ENCODE measurements at places on chromosomes 1 and 21. TPM values are rescaled to one million over a fixed set of nuclear protein-coding genes. Genes with fewer than 3 reads are reported as not detected.

DNA sequence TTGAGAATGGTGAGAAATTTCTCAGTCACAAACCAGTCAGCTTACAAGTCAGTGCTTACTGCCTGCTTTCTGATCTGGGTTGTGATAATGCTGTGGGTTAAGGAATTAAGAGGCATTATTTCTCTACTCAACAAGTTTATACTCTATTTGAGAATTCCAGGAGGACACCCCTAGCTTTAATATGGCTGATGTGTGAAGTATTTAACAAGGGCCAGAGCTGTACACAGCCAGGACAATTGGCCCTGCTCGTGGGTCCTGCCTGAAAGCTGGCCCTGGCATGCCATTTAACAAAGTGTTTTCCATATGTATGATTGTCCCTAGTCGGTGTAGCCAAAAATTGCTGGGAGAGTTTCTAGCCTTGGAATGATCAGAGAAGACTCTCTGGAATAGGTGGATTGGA lies 43.2 kb downstream of the HHAT start:
- H3K27me3 ChIP-seq = no peaks in the 10 kb centered on the region
- H3K4me3 ChIP-seq = no peak overlapping the region
- no peak overlapping the region for H3K27ac ChIP-seq
- H3K4me1 ChIP-seq = no peaks in the 10 kb centered on the region

DNA sequence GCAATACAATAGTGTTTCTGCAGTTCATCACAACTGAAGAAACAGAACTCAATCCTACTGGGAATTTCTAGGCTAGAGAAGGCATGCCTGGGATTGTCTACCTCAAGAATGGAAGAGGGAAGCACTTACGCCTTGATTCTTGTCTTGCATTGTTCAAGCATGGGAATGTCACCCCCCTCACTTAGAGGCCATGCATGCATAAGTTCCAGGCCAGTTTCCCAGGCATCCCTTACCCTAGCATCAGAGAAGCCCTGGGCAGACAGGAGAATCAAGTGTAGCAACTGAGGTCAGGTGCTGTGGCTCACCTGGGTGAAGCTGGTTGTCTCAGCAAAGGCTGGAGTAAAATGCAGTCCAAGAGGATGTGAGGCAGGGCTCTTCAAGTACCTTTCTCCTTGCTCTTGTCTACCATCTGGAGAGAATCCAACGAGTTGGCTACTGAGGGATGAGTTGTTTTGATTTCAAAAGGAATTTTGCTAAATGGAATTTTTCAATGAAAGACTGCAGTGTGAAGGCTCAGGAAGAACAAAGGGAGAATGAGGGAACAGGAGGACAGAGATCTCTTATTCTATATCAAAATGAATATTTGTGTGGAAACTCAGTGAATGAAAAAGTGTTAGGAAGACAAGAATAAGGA lies 174.3 kb downstream of the NEK7 start:
- H3K36me3 ChIP-seq = no peaks in the 10 kb centered on the region
- no peak overlapping the region for H3K27ac ChIP-seq
- no peak for DNase-seq

- H3K27me3 ChIP-seq = no peaks in the 10 kb centered on the region
- H3K36me3 ChIP-seq = no peaks in the 10 kb centered on the region
Measured at GRCh38 chr1:59554752-59555151, 257.9 kb downstream of the FGGY start.

Gene SPTA1
- 0.50 TPM for total RNA-seq

DNA sequence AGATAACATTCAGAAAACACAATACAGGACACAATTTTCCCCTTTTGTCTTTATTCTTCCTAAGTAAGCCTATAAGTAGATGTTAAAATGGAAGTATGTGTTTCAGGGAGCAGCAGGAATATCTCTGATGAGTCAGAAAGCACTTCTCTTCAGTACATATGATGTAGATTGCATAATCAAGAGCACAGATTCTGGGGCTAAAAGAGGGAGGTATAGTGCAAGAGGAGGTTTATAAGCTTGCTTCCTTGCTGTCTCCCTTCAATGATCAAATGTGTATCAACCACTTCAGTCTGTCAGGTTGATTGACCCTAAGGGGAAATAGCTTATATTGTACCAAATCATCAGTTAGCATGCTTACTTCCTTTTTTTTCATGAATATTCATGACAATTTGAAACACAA lies 822.8 kb downstream of the BRINP3 start:
- H3K36me3 ChIP-seq = no peaks in the 10 kb centered on the region
- H3K27me3 ChIP-seq = no peaks in the 10 kb centered on the region
- no peak overlapping the region for H3K4me3 ChIP-seq
- no peaks in the 10 kb centered on the region for H3K4me1 ChIP-seq
- H3K27ac ChIP-seq = no peak overlapping the region
- no peak for DNase-seq

DNA sequence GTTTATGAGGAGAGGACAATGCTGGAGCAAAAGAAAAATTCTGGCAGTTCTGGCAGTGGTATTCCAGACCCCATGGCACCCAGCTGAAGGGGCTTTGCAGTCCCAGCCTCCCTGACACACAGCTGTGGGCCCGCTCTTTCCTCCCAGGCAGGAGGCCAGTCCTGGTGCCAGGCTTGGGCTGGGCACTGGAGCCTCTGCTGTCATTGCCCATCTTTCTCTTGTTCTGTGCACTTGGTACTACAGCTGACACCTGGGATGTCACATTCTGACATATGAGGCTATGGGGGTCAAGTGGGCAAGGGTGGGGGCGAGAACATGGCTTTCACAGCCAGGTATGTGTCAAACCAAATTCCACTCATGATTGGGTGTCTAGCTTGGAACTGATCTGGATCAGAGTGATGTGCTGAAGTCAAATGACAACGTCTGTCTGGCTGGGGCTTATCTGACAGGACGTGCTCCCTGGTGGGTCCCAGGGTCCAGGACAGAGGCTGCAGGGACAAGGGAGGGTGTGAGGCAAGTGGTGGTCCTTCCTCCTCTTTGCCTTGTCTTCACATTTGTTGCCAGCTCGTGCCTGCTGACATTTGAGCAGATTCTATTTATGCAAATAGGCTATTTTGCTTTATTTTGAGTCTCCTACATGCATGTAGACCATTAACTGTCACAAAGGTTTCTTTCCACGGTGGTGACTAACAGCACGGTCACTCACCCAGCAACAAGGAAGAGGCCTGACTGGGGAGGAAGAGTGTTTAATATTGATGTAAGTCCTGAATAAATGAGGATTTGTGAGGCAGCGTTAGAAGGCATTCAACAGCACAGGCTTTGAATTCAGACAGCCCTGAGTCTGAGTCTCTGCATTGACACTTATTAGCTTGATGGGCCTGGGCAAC lies 336.3 kb downstream of the PBX1 start:
- H3K27ac ChIP-seq = no peak overlapping the region
- H3K27me3 ChIP-seq = no peaks in the 10 kb centered on the region
- no peaks in the 10 kb centered on the region for H3K4me1 ChIP-seq
- no peak overlapping the region for H3K4me3 ChIP-seq
- H3K36me3 ChIP-seq = no peaks in the 10 kb centered on the region

GRCh38 chr21:36015045-36015444 lies 45.3 kb downstream of the SETD4 start:
- DNase-seq = no peak
- H3K4me3 ChIP-seq = no peak overlapping the region
- no peaks in the 10 kb centered on the region for H3K4me1 ChIP-seq

DNA sequence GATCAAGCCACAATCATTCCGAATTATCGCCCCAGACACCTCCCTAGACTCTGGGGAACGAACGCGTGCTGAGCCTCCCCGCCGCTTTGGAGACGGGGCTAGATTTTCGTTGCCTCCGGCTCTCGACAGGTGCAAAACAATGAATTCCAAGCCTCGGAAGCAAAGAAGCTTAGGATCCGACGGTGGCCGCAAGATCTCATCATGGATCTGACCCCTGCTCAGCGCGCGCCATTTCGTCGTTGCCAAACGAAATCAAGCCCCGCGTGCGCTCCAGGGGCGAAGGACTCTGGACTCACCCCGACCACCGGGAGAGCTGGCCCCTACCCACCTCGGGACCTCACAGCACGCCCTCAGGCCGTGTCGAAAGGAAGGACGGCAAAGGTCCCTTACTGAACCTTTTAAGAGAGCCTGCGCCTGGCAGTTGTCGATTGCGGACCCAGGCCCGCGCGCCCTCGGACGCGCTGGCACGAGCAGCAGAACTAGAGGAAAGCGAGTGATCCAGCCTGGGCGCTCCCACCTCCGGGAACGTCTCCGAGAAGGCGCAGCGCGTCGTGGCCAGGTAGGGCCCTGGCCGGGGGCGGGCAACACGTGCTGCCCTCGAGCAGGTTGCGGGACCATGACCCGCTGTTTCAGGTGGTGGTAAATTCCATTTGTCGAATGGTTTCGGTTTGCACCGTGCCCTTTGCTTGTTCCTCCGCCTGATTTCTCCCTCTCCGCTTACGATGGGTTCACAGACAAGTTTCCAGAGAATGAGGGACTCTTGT lies 1.6 kb upstream of the RUNX3 start:
- H3K36me3 ChIP-seq = no peaks in the 10 kb centered on the region
- no peak for DNase-seq
- H3K27ac ChIP-seq = no peak overlapping the region
- H3K4me1 ChIP-seq = peaks cover 48% of the 10 kb centered on the region
- H3K4me3 ChIP-seq = peak overlapping the region; percentile 16
- peaks cover 90% of the 10 kb centered on the region for H3K27me3 ChIP-seq

- no peaks in the 10 kb centered on the region for H3K27me3 ChIP-seq
- peaks cover 70% of the 10 kb centered on the region for H3K36me3 ChIP-seq
- H3K4me1 ChIP-seq = peaks cover 47% of the 10 kb centered on the region
- no peak overlapping the region for H3K27ac ChIP-seq
Measured at GRCh38 chr1:155947292-155947691, 5.9 kb downstream of the RXFP4 start.

GRCh38 chr1:89171067-89171438 lies 4.8 kb downstream of the GBP7 start:
- no peak overlapping the region for H3K27ac ChIP-seq
- H3K36me3 ChIP-seq = no peaks in the 10 kb centered on the region
- DNase-seq = no peak
- no peaks in the 10 kb centered on the region for H3K4me1 ChIP-seq
- no peaks in the 10 kb centered on the region for H3K27me3 ChIP-seq
